Naive thymus-derived CD8-positive, alpha-beta T cell (primary cell): ENCODE measurements at places on chromosomes 16 and 17.

DNA sequence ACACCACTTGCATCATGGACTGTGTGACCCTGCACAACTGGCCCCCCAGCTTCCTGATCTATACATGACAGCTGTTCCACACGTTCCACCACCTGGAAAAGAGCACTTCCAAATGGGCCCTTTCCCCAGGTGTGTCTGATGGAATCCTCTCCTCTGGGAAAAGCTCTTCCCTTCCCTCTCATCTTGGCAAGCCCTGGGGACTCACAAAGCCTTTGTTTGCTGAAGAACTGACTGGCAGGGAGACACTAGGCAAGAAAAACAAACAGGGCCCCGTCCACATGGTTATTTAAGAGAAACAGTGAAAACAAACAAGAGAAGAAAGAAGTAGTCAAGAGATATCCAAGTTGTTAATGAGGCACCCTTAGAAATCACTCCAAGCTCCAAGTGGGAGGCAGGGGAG, 52.6 kb downstream of the C16orf95 start:
- H3K27me3 ChIP-seq = no peaks in the 10 kb centered on the region
- no peak overlapping the region for H3K4me3 ChIP-seq
- peaks cover 6% of the 10 kb centered on the region for H3K36me3 ChIP-seq
- H3K4me1 ChIP-seq = no peaks in the 10 kb centered on the region

DNA sequence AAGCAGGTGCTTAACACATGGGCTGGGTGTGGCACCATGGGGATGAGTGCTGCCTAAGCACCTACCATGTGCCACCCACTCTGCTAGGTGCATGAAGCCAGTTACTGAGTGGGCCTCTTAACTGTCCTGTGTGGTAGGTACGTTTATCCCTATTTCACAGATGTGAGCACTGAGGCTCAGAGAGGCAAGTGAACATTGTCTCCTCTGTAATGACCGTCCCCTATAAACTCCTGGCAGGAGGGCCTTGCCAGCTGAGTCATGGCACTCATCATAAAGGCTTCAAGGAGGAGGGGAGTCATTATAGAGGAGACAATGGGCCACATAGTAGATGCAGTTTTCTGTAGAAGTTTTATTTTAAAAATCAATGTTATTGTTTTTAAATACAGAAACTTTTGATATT, 79.1 kb downstream of the RAB11FIP4 start:
- H3K27me3 ChIP-seq = peaks cover 10% of the 10 kb centered on the region
- no peak overlapping the region for H3K27ac ChIP-seq
- no peak for DNase-seq
- H3K4me1 ChIP-seq = peaks cover 17% of the 10 kb centered on the region
- no peak overlapping the region for H3K4me3 ChIP-seq

- peak overlapping the region; percentile 87 for H3K4me3 ChIP-seq
- peaks cover 80% of the 10 kb centered on the region for H3K4me1 ChIP-seq
- no peaks in the 10 kb centered on the region for H3K27me3 ChIP-seq
- no peak for DNase-seq
- H3K27ac ChIP-seq = peak overlapping the region; percentile 100
Measured at GRCh38 chr17:38898291-38898679, 27.1 kb upstream of the LASP1NB start.

GRCh38 chr17:47316311-47316710, 7.4 kb upstream of the EFCAB13 start:
- no peak overlapping the region for H3K27ac ChIP-seq
- H3K4me1 ChIP-seq = no peaks in the 10 kb centered on the region
- no peaks in the 10 kb centered on the region for H3K27me3 ChIP-seq
- no peak for DNase-seq
- H3K36me3 ChIP-seq = no peaks in the 10 kb centered on the region

DNA sequence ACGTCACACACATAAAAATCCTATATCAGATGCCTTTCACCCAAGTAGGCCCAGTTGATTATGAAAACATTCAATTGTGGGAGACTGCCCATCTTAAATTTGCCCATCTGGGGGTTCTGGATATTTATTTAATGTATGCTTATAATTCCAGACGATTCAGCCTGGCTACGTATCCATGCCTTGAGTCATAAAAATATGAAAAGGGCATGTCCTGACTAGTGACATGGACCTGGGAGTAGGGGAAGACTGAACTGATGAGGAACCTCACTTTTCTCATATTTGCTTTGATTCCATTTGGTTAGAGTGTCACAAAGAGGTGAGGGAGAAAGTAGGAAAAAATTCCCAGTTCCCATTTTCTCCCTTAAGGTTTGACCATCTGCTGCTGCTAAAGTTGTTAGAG, 122.5 kb upstream of the GNAO1 start:
- H3K27ac ChIP-seq = no peak overlapping the region
- no peaks in the 10 kb centered on the region for H3K36me3 ChIP-seq
- H3K27me3 ChIP-seq = peaks cover 10% of the 10 kb centered on the region
- H3K4me1 ChIP-seq = no peaks in the 10 kb centered on the region
- DNase-seq = no peak

DNA sequence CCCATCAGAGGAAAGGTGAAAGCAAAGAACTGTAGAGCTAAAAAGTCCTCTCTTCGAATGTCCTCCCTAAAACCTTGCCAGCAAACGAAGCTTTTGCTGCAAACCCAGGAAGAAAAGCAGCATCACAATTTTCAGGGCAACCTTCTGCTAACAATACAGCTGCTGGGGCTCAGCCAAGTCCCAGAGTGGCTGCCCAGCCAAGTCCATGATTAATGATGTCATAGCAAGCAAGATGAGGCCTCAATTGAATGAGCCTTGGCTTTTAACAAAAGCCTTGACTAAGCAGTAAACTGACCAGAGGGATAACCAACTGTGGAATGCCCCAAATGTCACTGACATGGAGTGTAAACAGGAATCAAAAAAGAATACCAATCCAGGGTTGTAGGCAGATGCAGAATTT, 342.7 kb downstream of the PMP22 start:
- no peak overlapping the region for H3K4me3 ChIP-seq
- no peaks in the 10 kb centered on the region for H3K4me1 ChIP-seq
- no peak overlapping the region for H3K27ac ChIP-seq

DNA sequence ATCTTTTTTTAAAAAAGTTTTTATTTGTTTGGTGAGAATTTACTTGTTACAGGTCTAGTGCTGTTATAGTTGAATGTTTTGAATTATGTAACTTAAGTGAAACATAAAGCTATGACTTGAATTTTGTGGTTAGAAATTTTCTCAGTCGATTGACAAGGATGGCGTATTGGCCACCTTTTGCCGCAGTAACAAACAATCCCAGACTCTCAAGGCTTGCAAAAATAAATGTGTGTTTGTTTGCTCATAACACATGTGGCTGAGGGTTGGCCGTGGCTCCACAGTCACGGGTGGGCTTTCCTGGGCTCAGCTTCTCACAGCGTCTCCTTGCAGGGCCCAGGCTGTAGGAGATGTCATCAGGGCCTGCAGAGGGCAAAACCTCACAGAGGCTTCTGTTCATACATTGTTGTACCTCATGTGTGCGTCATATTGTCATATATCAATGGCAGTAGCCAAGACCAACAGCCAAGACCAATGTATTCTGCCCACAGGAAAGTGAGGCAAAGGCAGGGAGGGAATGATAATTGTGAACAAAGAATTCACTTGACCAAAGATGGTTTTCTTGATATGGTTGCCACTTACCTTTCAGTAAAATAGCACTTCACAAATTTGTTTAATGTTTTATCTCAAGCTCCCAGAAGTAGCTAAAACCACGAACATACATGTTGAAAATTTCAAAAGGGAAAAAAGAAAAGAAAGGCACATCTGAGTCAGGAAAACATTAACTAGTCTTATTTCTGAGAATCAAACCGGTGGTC, 93.5 kb downstream of the WWOX start:
- no peak for DNase-seq
- H3K27me3 ChIP-seq = no peaks in the 10 kb centered on the region

DNA sequence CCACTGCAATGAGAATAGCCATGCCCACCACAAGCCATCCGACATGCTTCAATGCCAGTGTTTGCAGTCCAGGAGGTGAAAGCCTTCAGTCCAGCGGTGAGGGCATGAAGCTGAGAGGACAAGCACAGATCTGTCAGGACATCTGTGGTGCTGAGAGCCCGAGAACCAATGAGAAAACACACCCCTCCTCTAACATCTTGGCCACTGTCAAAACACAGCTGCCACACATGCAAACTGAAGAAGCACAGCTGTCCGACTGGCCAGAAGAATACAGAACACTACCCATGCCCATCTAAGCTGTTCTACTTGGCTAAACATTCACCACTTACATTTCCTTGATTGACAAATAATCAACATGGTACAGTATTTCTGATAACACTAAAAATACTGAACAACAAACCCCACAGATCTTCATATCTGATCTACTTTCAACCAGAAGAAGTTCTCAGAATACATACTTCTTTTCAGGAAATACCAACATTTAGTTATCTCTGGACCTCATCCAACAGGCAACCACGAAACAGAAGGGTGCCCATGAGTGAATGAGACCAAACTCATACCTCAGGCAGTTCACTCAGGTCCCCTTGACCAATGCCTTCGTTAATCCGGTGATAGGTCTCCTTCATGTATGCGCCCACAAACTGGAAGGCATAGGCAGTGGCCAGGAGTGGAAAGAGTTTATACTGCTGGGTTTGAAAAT, 10.2 kb upstream of the FBF1 start:
- H3K27me3 ChIP-seq = no peaks in the 10 kb centered on the region
- no peaks in the 10 kb centered on the region for H3K4me1 ChIP-seq
- DNase-seq = no peak
- H3K4me3 ChIP-seq = no peak overlapping the region
- no peak overlapping the region for H3K27ac ChIP-seq

GRCh38 chr16:75089486-75090202, 26.9 kb downstream of the LDHD start:
- no peak overlapping the region for H3K4me3 ChIP-seq
- H3K36me3 ChIP-seq = no peaks in the 10 kb centered on the region
- DNase-seq = no peak
- no peaks in the 10 kb centered on the region for H3K4me1 ChIP-seq

- H3K4me1 ChIP-seq = peaks cover 14% of the 10 kb centered on the region
- H3K36me3 ChIP-seq = no peaks in the 10 kb centered on the region
- H3K4me3 ChIP-seq = no peak overlapping the region
- no peak overlapping the region for H3K27ac ChIP-seq
- H3K27me3 ChIP-seq = peaks cover 25% of the 10 kb centered on the region
Measured at GRCh38 chr16:84845496-84846002, 25.8 kb downstream of the CRISPLD2 start.

DNA sequence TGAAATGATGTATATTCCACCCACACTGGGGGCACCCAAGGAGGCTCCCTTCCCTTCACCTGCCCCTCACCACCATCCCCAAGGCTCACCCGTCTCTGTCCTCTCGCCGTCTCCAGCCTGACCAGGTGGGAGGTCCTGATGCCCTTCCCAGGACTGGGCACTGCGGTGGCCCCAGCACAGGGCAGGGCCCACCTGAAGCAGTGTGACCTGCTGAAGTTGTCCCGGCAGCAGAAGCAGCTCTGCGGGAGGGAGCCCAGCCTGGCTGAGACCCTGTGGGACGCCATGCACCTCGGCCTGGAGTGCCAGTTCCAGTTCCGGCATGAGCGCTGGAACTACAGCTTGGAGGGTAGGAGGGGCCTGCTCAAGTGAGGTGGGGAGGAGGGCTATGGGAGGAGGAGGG, 9.9 kb downstream of the PPY start:
- H3K27me3 ChIP-seq = peaks cover 3% of the 10 kb centered on the region
- peaks cover 24% of the 10 kb centered on the region for H3K4me1 ChIP-seq
- no peak overlapping the region for H3K27ac ChIP-seq
- H3K4me3 ChIP-seq = no peak overlapping the region
- no peak for DNase-seq
- no peaks in the 10 kb centered on the region for H3K36me3 ChIP-seq
